Activated naive CD8-positive, alpha-beta T cell treated with anti-CD3 and anti-CD28 coated beads, Interleukin-2, amount 50 U/mL, for 24 hours (primary cell): ENCODE measurements at places on chromosomes 2 and 18.

DNA sequence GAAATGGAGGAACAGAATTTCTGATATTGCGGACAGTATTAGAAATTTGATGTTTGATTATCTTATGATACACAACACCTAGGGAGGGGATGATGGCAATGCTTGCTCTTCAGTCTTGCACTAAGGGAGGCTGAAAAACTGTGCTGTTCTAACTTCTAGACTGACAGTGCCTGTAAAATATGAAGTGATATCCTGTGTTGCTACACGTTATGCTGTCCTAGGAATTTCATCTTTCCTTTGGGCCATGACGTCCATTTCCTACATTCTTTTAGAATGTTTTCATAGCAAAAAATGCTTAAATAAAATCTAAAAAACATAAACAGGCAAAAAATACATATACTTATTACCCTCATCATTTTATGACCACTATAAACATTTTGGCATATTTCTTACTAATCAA lies 55.3 kb downstream of the OSBPL1A start:
- peaks cover 4% of the 10 kb centered on the region for H3K27me3 ChIP-seq
- no peak for DNase-seq
- no peaks in the 10 kb centered on the region for H3K36me3 ChIP-seq
- H3K4me3 ChIP-seq: no peak overlapping the region
- no peak overlapping the region for H3K27ac ChIP-seq

GRCh38 chr2:99356853-99357252 lies 19.7 kb downstream of the EIF5B start:
- no peak overlapping the region for H3K4me3 ChIP-seq
- H3K27ac ChIP-seq: no peak overlapping the region
- H3K36me3 ChIP-seq: peaks cover 30% of the 10 kb centered on the region
- H3K4me1 ChIP-seq: peaks cover 38% of the 10 kb centered on the region

- H3K4me1 ChIP-seq: peaks cover 5% of the 10 kb centered on the region
- DNase-seq: no peak
- H3K4me3 ChIP-seq: no peak overlapping the region
- H3K36me3 ChIP-seq: no peaks in the 10 kb centered on the region
- H3K27ac ChIP-seq: no peak overlapping the region
- peaks cover 1% of the 10 kb centered on the region for H3K27me3 ChIP-seq
Observed at GRCh38 chr2:38496927-38497669, 105.6 kb downstream of the HNRNPLL start.

DNA sequence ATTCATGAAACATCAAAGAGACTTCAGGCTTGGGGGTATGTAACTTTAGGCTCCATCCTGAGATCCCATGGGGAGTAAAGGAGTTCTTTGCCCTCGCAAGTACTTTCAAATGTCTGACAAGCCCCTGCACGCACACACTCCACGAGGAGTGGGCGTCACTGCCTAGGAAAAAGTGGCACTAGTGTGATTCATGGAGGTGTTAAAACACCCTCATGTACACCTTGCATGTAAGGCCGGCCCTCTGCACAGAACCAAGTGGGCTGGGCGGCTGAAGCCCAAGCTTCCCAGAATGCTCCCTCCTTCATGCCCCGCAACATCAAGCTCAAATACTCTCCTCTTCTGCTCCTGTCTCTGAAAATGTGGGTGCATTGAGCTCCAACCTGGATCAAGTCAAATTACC lies 7.8 kb downstream of the HS1BP3 start:
- no peak for DNase-seq
- no peak overlapping the region for H3K27ac ChIP-seq
- peaks cover 6% of the 10 kb centered on the region for H3K36me3 ChIP-seq
- H3K4me3 ChIP-seq: no peak overlapping the region
- no peaks in the 10 kb centered on the region for H3K27me3 ChIP-seq
- H3K4me1 ChIP-seq: peaks cover 4% of the 10 kb centered on the region

GRCh38 chr2:189425676-189426075 lies 15.6 kb upstream of the WDR75 start:
- H3K27ac ChIP-seq: no peak overlapping the region
- no peaks in the 10 kb centered on the region for H3K27me3 ChIP-seq
- H3K36me3 ChIP-seq: no peaks in the 10 kb centered on the region
- DNase-seq: no peak
- no peaks in the 10 kb centered on the region for H3K4me1 ChIP-seq
- no peak overlapping the region for H3K4me3 ChIP-seq

DNA sequence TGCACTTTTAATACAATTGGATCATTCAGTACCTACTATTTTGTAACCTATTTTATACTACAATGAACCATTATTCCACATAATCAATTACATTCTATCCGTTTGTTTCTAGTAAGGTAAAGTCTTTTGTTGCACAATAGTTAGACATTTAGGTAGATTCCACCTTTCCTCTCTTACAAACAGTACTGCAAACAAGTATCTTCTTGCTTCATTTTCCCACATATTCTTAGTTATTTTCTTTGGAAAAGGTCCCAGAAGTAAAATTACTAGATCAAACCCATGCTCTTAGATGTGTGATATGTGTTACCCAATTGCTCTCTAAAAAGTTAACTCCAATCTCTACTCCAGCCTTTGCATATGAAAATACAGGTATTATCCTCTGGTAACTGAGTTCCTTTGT lies 49.6 kb downstream of the SPIRE1 start:
- no peak for DNase-seq
- no peak overlapping the region for H3K4me3 ChIP-seq
- H3K27me3 ChIP-seq: peaks cover 2% of the 10 kb centered on the region
- peaks cover 2% of the 10 kb centered on the region for H3K4me1 ChIP-seq
- H3K27ac ChIP-seq: no peak overlapping the region
- H3K36me3 ChIP-seq: no peaks in the 10 kb centered on the region

DNA sequence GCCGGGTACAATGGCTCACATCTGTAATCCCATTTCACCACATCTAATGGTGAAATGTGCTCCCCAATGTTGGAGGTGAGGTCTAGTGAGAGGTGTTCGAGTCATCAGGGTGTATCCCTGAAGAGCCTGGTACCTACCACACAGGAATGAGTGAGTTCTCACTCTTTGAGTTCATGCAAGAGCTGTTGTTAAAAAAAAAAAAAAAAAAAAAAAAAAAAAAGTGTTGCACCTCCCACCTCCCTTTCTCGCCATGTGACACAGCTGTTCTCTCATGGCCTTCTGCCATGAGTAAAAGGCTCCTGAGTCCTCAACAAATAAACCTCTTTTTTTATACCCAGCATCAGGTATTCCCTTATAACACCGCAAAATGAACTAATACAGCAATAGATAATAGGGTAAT lies 106.3 kb downstream of the C2orf74 start:
- peaks cover 26% of the 10 kb centered on the region for H3K36me3 ChIP-seq
- no peak overlapping the region for H3K4me3 ChIP-seq
- no peak for DNase-seq
- no peaks in the 10 kb centered on the region for H3K27me3 ChIP-seq
- peaks cover 11% of the 10 kb centered on the region for H3K4me1 ChIP-seq

DNA sequence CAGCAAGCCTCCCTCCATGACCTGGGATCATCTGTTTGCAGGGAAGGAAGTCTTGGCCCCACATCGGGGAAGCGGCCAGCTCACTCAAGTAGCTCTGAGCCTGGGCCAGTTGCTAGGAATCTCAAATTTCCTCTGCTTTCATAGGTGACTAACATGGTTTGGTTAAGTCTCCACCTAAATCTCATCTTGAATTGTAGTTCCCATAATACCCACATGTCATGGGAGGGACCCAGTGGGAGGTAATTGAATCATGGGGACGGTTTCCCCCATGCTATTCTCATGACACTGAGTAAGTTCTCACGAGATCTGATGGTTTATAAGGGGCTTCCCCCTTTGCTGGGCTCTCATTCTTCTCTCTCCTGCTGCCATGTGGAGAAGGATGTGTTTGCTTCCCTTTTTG lies 75.2 kb downstream of the LBH start:
- peaks cover 56% of the 10 kb centered on the region for H3K4me1 ChIP-seq
- H3K36me3 ChIP-seq: peaks cover 3% of the 10 kb centered on the region
- peak overlapping the region; percentile 67 for H3K27ac ChIP-seq
- no peak for DNase-seq

- H3K27ac ChIP-seq: no peak overlapping the region
- no peak for DNase-seq
- no peaks in the 10 kb centered on the region for H3K36me3 ChIP-seq
- H3K27me3 ChIP-seq: no peaks in the 10 kb centered on the region
Observed at GRCh38 chr18:6537475-6537874, 122.8 kb upstream of the L3MBTL4 start.

DNA sequence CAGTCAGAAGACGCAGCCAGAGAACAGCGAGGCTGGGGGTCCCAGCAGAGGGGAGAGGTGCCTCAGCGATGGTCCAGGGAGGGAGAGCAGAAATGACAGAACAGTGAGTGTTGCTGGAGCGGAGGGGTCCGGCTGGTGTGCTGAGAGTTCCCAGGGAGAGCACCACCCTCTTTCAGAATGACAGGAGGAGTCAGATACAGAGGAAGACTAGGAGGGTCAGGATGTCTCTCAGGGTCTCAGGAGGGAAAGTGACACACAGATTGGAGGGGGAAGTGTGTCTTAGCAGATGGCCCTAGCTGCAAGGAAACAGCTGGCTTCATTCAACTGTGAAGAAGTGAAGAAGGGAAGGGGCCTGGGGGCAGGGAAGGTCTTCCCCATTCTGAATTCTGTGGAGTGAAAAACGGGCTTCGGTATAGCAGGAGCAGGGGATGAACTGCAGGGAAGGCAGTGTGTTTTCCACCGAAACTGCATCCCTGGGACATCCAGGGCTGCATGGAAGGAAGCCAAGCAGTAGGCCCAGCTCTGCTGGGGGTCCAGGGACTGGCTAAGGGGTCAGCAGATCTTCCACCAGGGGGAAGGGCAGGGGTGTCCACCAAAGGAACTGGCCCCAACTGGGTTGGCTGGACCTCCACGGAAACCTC lies 90.0 kb upstream of the OTOS start:
- peaks cover 4% of the 10 kb centered on the region for H3K4me1 ChIP-seq
- no peak overlapping the region for H3K27ac ChIP-seq
- H3K36me3 ChIP-seq: peaks cover 2% of the 10 kb centered on the region
- no peak overlapping the region for H3K4me3 ChIP-seq
- DNase-seq: no peak

DNA sequence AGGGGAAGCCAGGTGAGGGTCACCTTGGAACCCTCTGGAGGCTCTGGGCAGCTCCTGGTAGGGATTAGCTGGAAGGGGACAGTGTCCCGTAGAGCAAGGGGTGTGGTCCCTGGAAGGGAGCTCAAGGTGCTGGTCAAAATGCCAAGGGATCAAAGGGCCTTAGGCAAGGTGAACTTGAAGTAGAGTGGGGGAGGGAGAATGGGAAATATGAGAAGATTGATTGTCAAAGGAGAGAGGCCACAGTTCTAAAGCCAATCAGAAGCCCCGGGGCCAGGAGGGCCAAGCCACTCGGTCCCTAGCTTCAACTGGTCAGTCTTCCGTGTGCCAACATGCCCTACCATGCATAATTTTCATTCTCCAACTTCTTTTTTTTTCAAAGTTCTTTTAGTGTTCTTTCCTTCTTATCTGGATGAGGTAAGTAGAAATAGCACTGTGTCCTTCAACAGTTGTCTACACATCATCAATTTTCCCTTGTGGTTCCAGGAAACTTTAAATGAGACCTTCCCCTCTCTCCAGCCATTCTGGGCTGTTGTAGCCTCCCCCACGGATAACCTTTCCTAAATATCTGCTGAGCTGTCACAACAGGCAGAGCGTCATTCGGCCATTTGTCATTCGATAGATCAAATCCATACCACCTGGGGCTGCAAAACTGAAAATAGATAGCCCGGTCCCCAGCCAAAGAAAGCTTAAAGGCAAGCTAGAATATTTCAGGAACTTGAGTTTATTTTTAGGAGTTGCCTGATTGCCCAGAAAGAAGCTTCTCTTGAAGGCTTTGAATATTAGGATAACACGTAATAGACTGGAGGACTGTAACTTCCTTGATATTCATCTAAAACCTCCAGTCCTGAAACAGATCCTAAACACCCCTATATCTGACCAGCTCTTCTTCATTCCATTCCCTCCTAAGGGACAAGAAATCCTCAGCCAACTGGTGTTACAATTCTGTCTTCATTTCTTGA lies 83.3 kb downstream of the ALPK2 start:
- no peak for DNase-seq
- peak overlapping the region; percentile 79 for H3K27ac ChIP-seq
